ENCODE measurements at places on chromosomes 4 and X.

- DNase-seq, result no peak
These were observed 37.3 kb upstream of the LPAR4 start for GRCh38 chrX:78710171-78710570.

GRCh38 chr4:165874072-165874790 lies 1.2 kb downstream of the TLL1 start:
- no peak for DNase-seq

DNA sequence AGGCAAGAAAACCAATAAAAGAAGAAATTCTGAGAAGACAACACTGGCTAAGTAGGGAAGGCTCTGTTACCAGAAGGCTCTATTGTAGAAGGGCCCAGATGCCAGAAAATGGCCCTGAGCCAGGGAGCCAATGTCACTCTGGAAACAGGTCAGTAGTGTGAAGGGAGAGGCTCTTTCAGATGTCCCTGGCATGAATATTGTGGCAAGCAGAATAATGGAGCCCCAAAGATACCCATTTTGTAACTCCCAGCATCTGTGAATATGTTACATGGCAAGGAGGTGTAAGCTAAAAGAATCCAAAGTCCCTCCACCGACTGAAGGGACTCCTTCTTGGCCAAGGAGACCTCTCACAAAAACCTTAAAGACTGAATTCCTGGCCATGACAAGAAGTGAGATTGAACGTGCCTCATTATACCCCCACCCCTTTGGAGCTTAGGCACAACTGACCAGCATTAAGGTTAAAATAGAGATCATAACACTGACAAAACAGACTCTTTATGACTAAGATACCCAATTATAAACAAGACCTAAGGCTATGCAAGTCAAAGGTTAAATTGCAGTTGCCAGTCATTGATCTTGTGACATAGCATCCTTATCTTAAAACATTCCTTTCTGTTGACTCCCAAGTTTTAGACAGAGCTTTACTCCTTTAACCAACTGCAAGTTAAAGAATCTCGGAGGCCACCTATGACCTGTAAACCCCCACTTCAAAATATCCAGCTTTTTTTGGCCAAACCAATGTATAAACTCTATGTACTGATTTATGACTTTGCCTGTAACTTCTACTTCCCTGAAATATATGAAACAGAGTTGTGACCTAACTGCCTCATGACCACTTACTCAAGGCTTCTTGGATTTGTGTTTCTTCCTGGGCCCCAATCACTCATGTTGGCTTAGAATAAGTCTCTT lies 42.2 kb upstream of the SMIM10 start:
- no peak for DNase-seq

GRCh38 chr4:13455411-13455810 lies 28.7 kb downstream of the RAB28 start:
- DNase-seq, result no peak

- DNase-seq, result no peak
These were observed 1.1 kb downstream of the LDOC1 start for GRCh38 chrX:141175786-141176185.

- no peak for DNase-seq
These were observed 1348.0 kb downstream of the ADGRL3 start for GRCh38 chr4:62548108-62548524.

- no peak for DNase-seq
These were observed 54.2 kb downstream of the QRFPR start for GRCh38 chr4:121326597-121326996.

GRCh38 chrX:110846071-110846470 lies 50.5 kb upstream of the CHRDL1 start:
- no peak for DNase-seq

GRCh38 chrX:109187473-109188168 lies 294.3 kb downstream of the GUCY2F start:
- DNase-seq, result no peak

DNA sequence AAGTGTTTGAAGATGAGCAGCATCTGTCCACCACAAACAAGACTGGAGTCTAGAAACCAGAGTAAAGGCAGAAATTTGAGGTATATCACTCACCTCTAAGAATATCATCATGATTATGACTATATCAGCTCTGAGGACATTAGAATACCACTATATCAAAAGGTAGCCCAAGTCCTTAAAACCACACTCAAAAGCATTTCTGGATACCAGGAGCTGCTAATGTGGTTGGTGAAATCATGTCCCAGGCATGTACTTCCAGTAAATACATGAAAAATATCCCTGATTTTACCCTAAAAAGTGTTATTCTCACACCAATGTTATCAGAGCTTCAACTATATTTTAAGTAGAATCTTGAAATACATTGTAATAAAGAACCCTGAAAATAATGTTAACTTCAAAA lies 136.3 kb upstream of the SMAD1 start:
- DNase-seq, result no peak

DNA sequence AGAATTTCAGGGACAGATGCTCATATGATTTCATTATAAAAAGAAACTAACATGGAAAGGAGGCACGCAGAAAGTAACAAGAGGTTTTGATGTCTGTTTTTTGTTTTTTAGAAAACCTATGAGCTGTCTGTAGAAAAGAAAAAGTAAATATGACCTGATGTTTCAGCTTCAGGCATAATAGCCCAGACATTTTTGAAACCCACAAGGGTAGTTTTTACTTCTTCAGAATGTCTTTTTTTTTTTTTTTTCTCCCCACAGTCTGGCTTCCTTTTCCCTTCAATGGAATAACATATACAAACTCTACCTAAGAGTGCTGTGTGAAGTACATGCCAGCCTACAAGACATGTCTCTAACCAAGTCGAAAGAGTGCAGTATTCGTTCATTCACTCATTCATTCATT lies 18.3 kb upstream of the STX18 start:
- no peak for DNase-seq

GRCh38 chr4:88200186-88200585 lies 41.7 kb upstream of the ABCG2 start:
- no peak for DNase-seq

DNA sequence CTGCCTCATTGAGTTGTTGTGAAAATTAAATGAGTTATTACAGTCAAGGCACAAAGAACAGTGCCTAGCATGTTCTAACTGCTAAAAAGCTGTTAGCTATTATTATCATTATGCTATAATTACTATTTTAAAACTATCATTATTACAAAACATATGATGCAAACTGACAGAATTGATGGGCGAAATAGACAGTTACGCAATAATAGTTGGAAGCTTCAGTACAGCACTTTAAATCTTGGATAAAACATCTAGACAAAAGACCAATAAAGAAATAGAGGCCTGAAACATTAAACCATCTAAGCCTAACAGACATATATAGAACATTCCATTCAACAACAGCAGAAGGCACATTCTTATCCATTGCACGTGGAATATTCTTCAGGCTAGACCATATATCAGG lies 73.0 kb downstream of the TAB3 start:
- no peak for DNase-seq

DNA sequence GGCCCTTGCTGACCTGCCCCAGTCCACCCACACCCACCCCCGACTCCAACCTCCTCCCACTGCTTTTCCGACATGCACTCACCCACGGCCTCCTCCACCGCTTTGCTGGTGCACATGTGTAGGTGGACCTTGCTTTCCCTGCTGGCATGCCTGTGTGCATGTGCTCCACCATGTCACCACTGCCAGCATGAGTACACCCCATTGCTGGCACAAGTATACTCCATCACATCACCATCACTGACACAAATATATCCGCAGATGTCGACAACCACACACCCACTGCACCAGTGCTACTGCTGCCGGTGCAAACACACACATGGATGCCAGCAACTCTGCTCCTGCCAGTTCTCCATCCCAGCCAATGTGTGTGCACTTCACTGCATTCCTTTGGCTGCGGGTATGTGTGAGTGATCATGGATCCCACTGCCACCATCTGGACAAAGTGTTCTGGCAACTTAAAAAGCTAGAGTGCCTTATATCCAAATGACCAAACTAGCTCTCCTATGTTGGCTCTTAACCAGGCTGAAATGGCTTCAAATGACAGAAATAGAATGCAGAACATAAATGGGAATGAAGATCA lies 1072.3 kb downstream of the RAPGEF2 start:
- DNase-seq, result no peak

Measured in CD4-positive, alpha-beta T cell treated with Interleukin-12 subunit alpha and Interleukin-12 subunit beta, for 1 hour (primary cell).